Thymus (tissue), 14 donors: ENCODE measurements at places on chromosomes 7 and 10.

DNA sequence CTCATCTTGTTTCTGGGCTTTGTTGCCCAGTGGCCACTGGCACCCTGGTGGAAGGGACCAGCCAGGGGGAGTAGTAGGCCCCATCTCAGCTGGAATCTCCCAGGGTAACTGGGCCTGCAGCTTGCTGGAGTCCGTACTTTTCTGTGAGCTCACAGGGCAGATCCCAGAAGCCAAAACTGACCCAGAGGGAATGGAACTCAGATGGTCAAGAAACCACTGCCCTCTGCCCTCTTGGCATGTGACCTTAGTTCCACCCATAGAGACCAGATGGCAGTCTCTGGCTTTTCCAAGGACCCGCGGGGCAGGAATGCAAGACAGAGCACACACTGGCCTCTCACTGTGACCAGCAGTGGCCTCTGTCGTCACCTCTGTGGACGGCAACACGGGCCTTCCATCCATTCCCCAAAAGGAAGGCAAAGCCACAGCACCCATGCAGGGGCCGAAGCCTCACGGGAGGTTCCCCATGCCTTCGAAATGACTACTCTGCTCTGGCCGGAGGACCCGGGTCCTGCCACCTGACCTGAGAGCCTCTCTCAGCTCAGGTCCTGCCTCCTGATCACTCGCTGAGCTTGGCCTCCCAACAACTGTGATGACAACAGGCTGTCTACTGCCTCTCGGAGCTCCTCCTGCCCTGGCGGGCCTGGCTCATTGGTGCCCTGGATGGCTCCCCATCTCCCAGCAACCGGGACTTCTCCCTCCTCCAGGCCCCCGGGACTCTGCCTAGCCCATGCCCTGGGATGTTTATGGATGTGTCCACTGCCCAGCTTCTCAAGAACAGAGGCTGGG, 29.9 kb downstream of the MYL10 start:
- no peak for DNase-seq

GRCh38 chr10:42790835-42791234, 8.2 kb downstream of the BMS1 start:
- no peak for DNase-seq

DNA sequence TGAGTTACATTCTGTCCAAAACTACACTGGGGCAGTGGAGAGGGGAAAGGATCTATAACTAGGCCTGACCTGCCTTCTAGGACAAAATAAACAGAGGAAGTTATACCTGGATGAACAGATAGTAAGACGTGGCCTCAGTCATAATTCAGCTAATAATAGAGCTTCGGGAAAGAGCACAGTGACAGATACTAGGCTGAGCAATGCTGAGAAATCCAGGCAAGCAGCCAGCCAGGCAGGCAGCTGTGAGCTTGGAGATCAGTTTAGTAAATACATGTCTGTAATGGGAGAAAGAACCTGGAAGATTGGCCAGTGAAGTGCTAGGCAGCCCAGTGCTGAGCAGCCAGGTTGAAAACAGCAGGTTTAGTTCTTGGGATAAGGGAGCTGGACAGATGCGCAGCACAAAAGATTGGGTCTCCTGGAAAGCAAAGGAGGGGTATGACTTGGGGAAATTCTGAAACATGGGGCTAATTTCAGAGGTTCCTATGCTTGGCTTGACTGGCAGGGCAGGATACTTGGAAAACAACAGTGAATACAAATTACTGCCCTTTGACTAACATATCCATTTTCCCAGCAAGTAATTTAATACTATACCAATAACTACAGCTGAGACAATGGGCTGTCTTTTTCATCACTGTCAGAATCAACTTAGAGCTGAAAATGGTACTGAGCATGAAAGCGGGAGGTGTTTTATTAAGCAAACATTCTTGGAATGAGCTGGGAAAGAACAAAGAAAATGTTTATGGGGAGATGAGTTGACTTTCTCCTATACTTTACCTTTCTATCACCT, 140.8 kb downstream of the DGKB start:
- DNase-seq = no peak

DNA sequence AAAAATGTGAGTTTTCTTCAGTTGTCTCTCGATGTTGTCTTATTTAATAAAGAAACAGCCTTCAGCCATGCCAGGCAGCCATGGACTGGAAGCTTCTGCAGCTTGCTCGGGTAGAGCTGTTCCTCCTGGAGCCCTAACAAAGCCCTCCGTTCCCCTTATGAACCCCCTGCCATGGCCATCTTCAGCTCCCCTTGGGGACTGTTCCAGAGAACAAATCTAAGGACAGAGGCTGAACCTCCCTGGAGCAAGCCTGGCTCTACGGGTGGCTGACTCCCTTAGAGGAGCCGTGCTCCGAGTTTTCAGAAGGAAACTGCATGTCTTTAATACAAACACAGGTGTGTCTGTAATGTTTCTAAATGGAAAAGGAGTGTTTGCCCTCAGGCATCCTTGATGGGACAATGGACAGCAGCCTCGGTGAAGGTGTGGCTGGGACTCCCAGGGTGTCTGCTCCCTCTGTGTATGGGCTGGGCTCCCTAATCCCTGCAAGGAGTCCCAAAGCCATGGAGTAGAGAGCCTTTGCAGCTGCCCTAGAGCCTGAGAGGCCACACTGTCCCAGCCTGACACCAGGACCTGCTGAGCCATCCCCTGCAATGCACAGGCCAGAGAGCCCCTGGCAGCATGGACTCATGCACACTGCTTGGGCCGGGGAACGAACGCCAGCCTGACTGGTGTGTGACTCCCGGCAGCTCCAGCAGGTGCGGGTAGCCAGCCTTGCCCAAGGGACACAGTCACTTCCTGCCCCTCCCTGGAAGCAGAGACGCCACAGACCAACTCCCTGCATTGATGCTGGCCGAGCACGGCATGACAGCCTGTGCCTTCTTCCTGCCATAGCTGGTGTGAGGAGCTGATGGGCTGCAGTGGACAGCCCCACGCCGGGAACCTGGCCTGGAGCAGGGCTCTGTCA, 381.8 kb downstream of the TCERG1L start:
- no peak for DNase-seq

- no peak for DNase-seq
Measured at GRCh38 chr7:96219378-96220130, 102.3 kb downstream of the SLC25A13 start.

- no peak for DNase-seq
Measured at GRCh38 chr10:87722716-87723115, 63.0 kb downstream of the PAPSS2 start.

GRCh38 chr7:90224195-90224594, 12.7 kb downstream of the STEAP2 start:
- DNase-seq = no peak

DNA sequence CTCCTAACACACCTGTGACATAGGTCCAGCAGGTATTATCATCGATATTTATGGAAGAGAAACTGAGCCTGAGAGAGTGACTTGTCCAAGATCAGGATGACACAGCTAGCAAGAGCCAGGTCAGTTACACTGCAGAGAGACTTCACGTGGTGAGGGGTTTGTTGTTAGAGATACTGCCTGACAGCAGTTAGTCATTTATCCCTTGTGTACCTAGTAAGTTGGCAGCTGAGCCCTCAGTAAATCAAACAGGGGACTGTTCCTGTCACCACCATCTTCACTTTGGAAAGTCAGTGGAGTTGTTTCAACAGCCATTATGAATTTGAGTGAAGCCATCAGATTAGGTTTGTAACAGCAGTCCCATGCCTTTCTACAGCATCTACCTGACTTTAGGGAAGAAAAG, 87.5 kb upstream of the GATA3 start:
- no peak for DNase-seq

DNA sequence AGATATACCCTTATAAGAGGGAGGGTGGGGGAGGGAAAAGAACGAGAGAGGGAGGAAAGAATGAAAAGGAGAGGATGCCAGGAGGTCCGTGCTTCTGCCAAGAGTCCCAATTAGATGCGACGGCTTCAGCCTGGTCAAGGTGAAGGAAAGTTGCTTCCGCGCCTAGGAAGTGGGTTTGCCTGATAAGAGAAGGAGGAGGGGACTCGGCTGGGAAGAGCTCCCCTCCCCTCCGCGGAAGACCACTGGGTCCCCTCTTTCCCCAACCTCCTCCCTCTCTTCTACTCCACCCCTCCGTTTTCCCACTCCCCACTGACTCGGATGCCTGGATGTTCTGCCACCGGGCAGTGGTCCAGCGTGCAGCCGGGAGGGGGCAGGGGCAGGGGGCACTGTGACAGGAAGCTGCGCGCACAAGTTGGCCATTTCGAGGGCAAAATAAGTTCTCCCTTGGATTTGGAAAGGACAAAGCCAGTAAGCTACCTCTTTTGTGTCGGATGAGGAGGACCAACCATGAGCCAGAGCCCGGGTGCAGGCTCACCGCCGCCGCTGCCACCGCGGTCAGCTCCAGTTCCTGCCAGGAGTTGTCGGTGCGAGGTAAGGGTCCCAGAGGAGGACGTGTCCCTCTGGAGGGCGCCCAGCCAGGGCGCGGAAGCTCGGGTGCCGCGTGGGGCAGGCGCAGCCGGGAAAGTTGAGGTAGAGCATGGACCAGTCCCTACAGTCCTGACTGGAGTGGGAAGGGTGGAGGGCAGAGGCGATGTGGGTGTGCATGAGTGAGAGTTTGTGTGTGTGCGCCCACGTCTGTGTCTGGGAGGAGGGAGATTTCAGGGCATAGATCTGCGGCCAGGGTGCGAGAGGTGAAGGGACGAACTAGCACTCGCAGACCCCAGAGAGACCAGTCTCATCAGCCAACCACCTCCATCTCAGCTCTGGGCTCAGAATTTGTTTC, 844 bp downstream of the GRM3 start:
- no peak for DNase-seq

GRCh38 chr10:127259347-127259746, 63.0 kb upstream of the INSYN2A start:
- no peak for DNase-seq

- no peak for DNase-seq
Measured at GRCh38 chr7:28641752-28642545, 229.6 kb downstream of the CREB5 start.

DNA sequence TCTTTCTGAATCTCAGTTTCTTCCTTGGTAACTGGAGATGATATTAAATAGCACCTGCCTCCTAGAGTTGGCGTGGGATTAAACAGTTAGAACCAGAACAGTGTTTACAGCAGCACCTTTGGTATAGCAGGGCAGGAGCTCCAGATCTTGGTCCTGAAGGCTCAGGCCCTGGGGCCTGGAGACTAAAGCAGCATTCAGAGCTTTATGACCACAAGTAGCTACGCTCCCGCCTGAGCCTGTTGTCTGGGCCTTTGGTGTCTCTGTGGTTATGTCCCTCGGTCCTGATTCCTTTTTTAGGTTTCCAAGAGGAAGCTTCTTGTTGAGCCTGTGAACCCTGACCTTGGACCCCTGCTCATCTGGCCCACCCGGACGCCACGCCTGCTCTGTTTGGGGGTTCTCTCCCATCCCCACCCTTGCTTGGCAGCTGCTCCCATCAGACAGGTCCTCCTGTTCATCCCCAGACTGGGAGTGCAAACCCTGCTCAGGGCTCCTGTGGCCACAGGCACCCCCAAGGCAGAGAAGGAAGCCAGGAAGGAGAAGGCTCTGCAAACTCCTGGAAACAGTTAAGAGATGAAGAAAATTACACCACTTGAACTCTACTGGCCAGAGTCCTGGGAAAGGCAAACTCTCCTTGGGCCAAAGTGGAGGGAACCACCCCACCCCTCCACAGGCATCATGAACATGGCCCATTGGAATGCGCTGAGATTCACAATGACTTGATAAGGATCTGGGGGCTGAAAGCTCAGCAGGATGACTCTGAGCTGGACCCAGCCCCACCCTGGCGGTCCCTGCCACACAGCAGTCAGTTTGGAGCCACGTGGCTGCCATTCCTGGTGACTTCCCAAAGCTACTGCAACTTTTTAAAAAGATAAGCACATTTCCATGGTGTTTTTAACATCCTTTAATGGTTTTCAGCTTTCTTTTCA, 50.1 kb upstream of the TMEM72 start:
- no peak for DNase-seq

DNA sequence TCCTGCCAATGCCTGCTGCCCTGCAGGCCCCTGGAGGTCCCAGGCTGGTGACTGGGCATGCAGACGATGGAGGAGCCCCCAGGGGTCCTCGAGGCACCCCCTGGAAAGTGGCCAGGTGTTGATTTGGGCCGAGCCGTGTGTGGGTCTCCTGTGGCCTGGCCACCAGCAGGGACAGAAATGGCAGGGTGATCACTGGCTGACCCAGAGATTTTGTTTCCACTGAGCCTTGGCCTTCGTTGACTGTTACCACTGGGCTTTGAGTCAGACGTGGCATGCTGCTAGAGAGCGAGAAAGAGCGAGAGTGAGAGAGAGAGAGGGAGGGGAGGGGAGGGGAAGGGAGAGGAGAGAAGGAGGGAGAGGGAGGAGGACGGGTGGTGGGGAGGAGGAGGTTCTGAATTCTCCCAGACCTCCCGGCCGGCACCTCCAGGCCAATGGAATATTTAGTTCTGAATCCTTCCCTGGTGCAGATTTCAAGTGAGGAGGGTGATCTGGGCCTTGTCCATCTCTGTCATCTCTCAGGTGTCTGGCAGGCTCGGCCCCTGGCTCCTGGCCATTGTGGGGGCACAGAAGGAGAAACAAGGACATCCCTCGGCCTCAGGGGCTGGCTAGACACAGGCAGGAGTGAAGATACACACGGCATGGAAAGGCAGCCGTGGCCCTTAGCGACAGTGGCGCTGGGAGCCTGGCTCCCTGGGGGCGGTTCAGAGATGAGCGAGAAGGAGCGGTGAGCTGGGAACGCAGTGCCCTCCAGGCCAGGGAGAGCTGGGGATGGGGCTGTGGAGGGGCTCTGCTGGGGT, 58.2 kb downstream of the GLRX3 start:
- no peak for DNase-seq

GRCh38 chr10:118800920-118801319, 46.1 kb upstream of the CACUL1 start:
- no peak for DNase-seq

- DNase-seq = no peak
Measured at GRCh38 chr10:60031664-60032063, 125.3 kb upstream of the CCDC6 start.

DNA sequence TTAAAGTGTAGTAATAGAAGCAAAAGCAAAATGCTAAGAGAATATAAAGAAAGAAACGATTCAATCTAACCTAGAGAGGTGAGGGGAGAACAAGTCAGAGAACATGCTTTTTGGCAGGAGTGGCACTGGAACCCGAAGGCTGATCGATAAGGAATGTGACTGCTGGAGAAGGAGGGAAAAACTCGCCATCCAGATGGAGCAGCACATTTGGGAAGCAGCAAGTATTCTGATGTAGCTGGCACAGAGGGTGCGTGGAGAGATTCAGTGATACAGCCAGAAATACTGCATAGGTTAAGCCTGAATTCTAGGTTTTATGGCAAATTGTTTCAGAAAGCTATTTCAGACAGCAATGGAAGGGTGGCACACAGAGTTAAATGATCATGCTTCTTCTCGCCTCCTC, 42.0 kb downstream of the USP6NL start:
- no peak for DNase-seq

- DNase-seq = no peak
Measured at GRCh38 chr10:24731942-24732341, 8.3 kb upstream of the ARHGAP21 start.

DNA sequence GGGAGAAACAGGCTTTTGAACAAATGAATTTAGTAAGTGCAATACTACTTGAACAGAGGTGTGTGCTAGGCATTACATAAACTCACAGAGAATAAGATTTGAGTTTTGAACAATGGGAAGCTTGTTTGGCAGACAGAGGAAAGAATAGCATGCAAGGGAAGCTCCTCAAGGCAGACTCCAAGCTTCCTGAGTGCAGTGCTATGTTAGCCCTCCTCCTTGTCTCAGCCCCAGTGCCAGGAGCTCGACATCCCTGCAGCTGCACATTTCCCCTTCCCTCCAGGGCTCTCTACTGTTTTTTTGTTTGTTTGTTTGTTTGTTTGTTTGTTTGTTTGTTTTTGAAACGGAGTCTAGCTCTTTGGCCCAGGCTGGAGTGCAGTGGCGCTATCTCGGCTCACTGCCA, 237.5 kb downstream of the IPMK start:
- no peak for DNase-seq
